ENCODE measurements at places on chromosomes 4 and X. TPM values are rescaled to one million over a fixed set of nuclear protein-coding genes. Genes with fewer than 3 reads are reported as not detected.

DNA sequence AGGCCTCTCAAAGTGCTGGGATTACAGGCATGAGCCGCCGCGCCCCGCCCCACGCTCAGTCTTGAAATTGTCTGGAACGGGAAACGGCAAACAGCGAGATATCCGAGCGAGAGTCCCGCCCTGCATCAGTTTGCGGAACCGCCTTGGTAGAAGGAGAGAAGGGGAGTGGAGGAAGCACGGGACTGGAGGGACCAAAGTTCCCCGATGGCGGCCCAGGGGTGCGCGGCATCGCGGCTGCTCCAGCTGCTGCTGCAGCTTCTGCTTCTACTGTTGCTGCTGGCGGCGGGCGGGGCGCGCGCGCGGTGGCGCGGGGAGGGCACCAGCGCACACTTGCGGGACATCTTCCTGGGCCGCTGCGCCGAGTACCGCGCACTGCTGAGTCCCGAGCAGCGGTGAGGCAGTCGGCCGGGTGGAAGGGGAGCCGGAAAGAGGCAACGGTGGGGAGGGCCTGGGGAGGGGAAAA lies at the start of gene BST1:
BST1 (plus strand) TSS at position 125 of the 463 bp plus-strand sequence; CDS start at position 205, 80 bp downstream.
- peak; percentile 34 for DNase-seq
- H3K36me3 ChIP-seq, result no peaks in the 10 kb centered on the region
- H3K4me1 ChIP-seq, result peaks cover 18% of the 10 kb centered on the region
- no peak within 1 kb of the TSS for H3K27ac ChIP-seq
- H3K4me3 ChIP-seq, result peak within 1 kb of the TSS; percentile 87

DNA sequence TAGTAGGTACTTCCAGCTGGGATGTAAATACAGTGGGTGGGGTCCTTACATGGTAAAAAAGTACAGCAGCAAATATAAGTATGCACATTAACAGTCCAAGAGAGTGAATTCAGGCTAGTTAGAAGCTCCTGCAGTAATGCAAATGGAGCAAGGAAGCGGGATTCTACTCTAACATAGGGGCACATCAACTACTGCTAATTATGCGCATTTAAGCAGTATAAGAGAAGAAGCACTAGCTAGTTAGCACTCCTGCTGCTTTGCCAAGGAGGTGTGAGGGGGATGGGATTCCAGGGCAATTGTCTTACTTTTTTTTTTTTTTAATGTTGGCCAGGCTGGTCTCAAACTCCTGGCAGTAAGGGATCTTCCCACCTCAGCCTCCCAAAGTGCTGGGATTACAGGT lies 284.1 kb downstream of the CHIC1 start:
- no peaks in the 10 kb centered on the region for H3K36me3 ChIP-seq
- H3K27ac ChIP-seq, result no peak overlapping the region
- no peak overlapping the region for H3K4me3 ChIP-seq
- H3K4me1 ChIP-seq, result peaks cover 87% of the 10 kb centered on the region

GRCh38 chr4:155604718-155605626 lies 61.7 kb upstream of the GUCY1A1 start:
- H3K27ac ChIP-seq, result no peak overlapping the region
- H3K36me3 ChIP-seq, result no peaks in the 10 kb centered on the region
- H3K4me3 ChIP-seq, result no peak overlapping the region
- H3K27me3 ChIP-seq, result peaks cover 7% of the 10 kb centered on the region
- no peak for DNase-seq

DNA sequence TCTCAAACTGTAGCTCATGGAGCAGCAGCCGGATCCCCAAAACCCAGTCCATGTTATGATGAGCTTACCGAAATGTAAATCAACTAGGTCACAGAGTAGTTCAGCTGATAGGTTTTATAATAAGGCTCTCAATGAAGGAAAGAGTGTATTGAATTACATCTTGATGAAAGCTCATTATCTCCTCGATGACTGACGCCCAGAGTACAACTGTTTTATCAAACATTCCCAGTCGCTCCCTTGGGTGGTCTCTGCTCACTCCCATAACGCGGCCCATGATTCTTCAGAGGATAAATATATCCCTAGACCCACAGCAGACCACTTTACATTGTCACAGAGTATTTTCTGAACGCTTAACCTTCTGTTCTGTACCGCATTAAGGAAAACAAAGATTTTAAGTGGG lies 452.3 kb upstream of the GALNT7 start:
- no peaks in the 10 kb centered on the region for H3K36me3 ChIP-seq
- no peaks in the 10 kb centered on the region for H3K27me3 ChIP-seq
- no peak overlapping the region for H3K27ac ChIP-seq
- no peak for DNase-seq
- H3K4me1 ChIP-seq, result no peaks in the 10 kb centered on the region
- H3K4me3 ChIP-seq, result no peak overlapping the region

- peaks cover 29% of the 10 kb centered on the region for H3K27me3 ChIP-seq
- H3K27ac ChIP-seq, result peak overlapping the region; percentile 56
- H3K4me1 ChIP-seq, result peaks cover 15% of the 10 kb centered on the region
- peak; percentile 74 for DNase-seq
- no peaks in the 10 kb centered on the region for H3K36me3 ChIP-seq
- peak overlapping the region; percentile 95 for H3K4me3 ChIP-seq
These were observed 1.7 kb upstream of the FGFRL1 start for GRCh38 chr4:1009542-1010394.

GYPE gene
- polyA plus RNA-seq, result 1.7 TPM

MAGEC1 gene
- polyA plus RNA-seq, result not detected

GALNTL6 gene
- polyA plus RNA-seq, result not detected

All from immature natural killer cell (primary cell).